AG10803 (cell line): ENCODE measurements at places on chromosomes 1 and 21.

- no peak for DNase-seq
These were observed 7.7 kb upstream of the CDK11B start for GRCh38 chr1:1666526-1666925.

GRCh38 chr1:54736685-54737084 is 21.0 kb downstream of the TTC4 start:
- DNase-seq = no peak

DNA sequence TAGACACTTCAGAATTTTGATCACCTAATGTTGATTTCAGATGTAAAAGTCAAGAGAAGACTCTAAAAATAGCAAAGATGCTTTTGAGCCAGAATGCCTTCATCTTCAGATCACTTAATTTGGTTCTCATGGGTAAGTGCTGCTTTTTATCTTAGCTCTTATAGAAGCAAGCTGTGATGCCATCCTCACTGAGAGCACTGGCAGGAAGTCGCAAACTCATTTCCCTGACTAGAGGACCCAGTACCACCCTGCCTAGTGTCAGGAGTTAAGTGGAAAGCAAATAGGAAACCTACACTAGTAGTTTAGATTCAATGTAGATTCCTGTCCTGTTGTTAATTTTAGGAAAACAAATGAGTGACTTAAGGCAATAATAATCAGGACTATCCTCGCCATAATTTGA is 12.1 kb downstream of the IFNAR2 start:
- no peak for DNase-seq

GRCh38 chr1:32062867-32063230 is 9.9 kb upstream of the TMEM39B start:
- DNase-seq = peak; percentile 47

DNA sequence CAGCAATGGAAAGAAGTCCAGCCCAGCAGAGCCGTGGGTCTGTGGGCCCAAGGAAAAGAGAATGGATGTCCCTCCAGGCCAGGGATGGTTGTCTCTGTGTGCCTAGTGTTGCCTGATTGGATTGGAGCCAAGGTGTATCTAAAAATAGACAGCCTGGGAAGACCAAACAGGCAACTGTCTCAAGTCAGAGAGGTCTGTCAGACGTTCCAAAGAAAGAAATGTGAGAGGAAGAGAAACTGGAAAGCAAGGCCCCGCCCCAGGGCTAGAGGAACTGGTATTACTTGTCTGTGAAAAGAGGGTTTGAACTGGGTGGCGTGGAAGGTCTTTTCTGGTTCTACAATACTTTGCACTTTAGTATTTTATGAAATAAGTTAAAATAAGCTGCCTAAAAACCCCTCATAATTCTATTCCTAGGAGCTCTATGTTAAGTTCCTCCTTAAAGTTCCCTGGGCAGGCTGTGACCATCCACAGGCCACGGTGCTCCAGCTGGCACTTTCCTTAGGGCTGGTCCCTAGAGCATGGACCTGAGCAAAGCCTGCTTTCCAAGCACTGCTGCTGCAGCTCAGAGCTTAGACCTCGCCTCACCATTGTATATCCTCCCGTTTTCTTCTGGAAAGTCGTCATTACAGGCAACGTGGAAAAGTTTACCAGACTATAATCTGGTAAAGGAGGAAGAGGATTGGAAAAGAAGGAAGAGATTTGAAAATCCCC is 151.6 kb downstream of the DISC1 start:
- peak; percentile 53 for DNase-seq

DNA sequence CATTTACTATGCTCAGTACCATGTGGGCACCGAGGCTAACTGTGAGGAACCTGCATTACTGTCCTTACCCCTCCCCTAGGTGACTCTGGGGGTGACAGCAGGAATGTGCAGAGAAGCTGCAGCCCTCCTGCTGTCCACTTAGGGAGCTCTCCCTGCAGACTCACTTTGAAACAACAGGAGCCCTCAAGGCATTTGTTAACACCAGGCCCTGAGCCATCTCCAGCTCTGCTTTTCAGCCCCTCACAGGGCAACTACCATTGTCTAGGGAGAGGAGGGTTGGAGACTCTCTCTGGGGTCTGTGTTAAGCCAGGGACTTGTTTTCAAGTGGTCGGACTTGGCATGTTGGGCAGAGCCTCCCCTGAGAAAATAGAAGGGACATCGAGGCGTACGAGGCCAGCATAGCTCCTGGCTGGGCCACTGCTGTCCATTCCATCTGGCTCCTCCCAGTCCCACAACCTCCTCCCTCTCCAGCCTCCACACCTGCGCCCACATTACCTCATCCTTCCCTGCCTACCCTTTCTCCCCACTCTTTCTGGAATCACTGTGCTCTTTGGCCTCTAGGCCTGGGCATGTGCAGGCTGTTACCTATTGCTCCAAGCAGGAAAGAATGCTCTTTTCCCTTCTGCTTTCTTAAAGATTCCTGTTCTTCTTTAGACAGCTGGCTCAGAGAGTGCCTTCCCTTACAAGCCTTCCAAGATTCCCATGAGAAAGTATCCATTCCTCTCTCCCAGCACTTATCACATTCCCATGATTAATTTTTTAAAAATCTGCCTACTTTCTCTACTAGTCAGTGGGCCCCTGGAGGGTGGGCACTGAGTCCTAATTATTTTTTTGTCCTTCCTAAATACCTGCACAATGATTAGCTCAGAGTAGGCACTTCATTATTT is 102.7 kb upstream of the GCLM start:
- no peak for DNase-seq

- DNase-seq = peak; percentile 44
These were observed 4.5 kb upstream of the ANKRD13C start for GRCh38 chr1:70358921-70359564.

DNA sequence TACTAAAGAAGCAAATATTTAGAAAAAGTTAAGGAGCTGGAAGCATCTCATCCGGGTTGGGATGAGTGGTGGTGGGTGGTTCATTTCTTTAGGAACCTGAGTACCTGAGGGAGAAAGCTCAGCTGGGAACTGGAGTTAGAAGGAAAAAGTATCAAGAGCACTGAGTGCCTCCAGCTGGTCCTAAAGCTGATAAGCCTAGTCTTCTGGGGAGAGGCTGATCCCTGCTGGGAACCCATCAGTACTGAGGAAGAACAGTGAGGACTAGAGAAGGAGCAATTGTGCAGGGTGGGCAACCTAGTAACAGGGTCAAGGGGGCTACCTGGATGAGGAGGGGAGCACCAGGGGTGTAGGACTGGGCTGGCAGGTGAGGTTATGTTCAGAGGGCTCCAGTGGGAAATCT is 89.5 kb downstream of the RUNX1 start:
- no peak for DNase-seq

GRCh38 chr1:203177036-203177405 is 1.4 kb upstream of the MYBPH start:
- no peak for DNase-seq

- no peak for DNase-seq
These were observed 69.2 kb upstream of the GJA8 start for GRCh38 chr1:147833231-147833860.

- DNase-seq = no peak
These were observed 1.7 kb upstream of the OPTC start for GRCh38 chr1:203492082-203492747.

- no peak for DNase-seq
These were observed 149.9 kb downstream of the GALNT2 start for GRCh38 chr1:230216896-230217295.

- DNase-seq = no peak
These were observed 139.4 kb upstream of the CAMK1G start for GRCh38 chr1:209443975-209444651.

- no peak for DNase-seq
These were observed 1389.6 kb downstream of the KCNT2 start for GRCh38 chr1:195218428-195219212.

- DNase-seq = peak; percentile 58
These were observed 20.5 kb downstream of the HIVEP3 start for GRCh38 chr1:41898191-41898713.

DNA sequence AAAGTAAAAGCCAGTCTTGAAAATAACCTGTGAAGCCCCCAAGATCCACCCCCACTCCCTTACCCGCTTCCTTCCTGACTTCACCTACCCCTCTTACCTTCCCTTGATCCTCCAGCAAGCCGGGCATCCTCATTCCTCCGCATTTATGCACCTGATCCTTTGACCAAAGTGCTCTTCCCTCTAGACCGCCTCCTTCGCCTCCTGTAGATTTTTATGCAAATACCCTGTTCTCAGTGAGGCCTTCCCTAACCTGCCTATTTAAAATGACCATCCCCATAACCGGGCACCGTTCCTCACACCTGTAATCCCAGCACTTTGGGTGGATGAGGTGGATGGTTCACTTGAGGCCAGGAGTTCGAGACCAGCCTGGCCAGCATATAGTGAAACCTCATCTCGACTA is 1.1 kb upstream of the NENF start:
- DNase-seq = no peak

DNA sequence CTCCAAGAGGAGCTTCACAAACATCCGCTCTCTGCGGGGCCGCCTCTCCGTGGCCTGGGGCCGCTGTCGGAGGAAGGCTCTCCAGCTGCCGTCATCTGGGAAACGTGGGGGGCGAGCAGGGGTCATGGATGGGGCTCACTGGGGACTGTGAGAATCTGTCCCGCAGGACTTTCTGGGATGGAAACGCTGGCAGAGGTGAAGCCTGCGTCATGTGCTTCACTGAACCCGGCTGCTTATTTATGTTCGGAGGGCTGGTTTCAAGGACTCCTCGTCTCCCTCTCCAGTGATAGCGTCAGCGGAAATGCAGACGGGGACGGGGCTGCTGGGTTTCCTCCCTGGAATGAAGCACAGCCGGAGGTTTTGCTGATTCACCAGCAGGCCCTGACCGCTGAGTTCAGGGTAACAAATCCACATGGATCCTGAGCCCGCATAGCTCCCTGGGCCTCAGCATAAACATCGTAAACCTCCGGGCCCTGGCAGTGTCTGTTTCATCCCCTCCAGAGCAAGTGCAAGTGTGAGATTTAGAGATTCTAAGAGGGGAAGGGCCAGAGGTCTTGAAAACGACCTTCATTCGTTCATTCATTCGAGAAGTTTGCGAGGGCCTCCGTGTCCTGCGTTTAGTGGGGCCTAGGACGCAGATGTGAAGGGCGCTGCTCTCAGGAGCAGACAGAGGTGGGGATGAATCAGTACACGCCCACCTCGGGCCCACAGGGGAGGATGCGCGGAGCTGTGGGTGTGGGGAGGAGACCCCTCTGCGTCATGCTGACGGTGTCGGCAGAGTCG is 7.0 kb upstream of the POFUT2 start:
- peak; percentile 95 for DNase-seq

GRCh38 chr1:151898519-151898991 is 10.8 kb downstream of the THEM4 start:
- no peak for DNase-seq

- DNase-seq = peak; percentile 91
These were observed 104.1 kb downstream of the XCL2 start for GRCh38 chr1:168439456-168440375.

GRCh38 chr1:112517231-112517630 is 8.5 kb downstream of the WNT2B start:
- DNase-seq = no peak

DNA sequence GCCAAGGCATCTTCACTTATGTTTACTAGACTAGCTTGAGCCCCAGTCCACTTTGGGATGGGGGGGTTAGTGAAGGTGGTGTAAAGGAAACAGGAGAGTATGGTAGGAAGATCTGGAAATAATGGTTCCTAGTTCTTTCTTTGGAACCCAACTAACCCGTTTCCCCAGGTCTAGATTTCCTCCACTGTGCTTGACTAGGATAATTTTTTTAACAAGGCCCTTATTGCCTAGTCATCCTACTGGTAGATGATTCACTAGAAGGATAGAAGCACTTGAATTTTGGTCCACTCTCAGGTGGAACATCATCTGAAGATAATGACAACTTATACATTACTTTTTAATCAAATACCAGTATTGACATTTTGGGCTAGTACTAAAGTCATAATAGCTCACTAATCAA is 45.9 kb upstream of the MYOCOS start:
- DNase-seq = no peak

GRCh38 chr1:36438715-36439114 is 11.5 kb downstream of the OSCP1 start:
- DNase-seq = no peak
